ENCODE measurements at places on chromosomes 5 and 9. TPM values are rescaled to one million over a fixed set of nuclear protein-coding genes. Genes with fewer than 3 reads are reported as not detected.
A peak's percentile ranks its signal among the peaks of the same experiment; 100 is the strongest.

GRCh38 chr9:557601-558201 is 283.8 kb upstream of the DMRT1 start:
- H3K4me1 ChIP-seq = no peaks in the 10 kb centered on the region
- H3K36me3 ChIP-seq = no peaks in the 10 kb centered on the region
- no peak for DNase-seq
- no peak overlapping the region for H3K27ac ChIP-seq

DNA sequence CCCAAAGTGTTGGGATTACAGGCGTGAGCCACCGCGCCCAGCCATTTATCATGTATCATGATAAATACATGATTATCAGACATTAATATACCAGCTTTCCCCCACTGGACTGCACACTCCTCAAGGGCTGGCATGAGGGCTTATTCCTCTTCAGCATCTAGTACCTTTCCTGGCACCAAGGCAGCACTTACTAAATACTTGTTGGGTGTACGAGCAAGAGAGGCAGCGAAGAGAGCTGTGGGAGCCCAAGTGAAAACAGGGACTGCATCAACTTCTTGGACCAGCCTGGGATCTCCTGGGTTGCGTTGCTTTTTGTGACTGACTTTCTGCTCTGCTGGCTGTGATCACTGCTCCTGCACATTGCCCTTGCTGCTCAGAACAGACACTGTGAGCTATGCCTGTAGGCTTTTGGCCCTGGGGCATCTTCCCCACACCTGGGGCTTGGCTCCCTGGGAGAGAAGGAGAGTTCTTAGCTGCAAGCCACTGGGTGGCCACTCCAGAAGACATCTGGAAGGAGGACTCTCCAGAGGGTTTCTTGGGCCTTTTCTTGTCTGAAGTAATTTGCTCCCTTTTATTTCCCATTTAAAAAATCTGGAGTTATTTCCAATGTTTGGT is 224.3 kb downstream of the NR3C1 start:
- peaks cover 32% of the 10 kb centered on the region for H3K36me3 ChIP-seq
- H3K27me3 ChIP-seq = no peaks in the 10 kb centered on the region
- no peak for DNase-seq
- H3K27ac ChIP-seq = peak overlapping the region; percentile 99
- H3K4me1 ChIP-seq = peaks cover 54% of the 10 kb centered on the region

The CTNNAL1 gene
- total RNA-seq = 17.3 TPM

The IL7R gene
- 21.6 TPM for total RNA-seq

DNA sequence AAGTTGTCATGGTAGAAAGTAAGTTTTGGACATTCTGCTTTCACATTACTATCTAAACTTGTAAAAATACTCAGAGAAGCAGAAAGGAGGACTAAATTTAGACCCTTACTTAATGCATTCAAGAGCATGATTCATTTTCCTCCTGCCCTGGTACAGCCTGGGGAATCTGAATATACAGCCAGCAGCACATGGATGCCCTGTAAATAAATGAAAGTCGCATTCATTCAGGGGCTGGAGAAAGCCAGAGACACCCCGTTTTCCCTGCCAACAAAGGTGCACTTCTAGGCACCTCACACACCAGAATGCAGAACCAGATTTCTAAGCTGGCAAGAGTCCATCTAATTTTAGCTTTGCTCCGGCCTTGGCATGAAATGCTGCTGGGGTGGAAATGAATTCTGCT is 172.7 kb upstream of the KLF9 start:
- H3K27me3 ChIP-seq = peaks cover 14% of the 10 kb centered on the region
- DNase-seq = no peak
- H3K27ac ChIP-seq = no peak overlapping the region
- no peaks in the 10 kb centered on the region for H3K4me1 ChIP-seq
- H3K36me3 ChIP-seq = no peaks in the 10 kb centered on the region

DNA sequence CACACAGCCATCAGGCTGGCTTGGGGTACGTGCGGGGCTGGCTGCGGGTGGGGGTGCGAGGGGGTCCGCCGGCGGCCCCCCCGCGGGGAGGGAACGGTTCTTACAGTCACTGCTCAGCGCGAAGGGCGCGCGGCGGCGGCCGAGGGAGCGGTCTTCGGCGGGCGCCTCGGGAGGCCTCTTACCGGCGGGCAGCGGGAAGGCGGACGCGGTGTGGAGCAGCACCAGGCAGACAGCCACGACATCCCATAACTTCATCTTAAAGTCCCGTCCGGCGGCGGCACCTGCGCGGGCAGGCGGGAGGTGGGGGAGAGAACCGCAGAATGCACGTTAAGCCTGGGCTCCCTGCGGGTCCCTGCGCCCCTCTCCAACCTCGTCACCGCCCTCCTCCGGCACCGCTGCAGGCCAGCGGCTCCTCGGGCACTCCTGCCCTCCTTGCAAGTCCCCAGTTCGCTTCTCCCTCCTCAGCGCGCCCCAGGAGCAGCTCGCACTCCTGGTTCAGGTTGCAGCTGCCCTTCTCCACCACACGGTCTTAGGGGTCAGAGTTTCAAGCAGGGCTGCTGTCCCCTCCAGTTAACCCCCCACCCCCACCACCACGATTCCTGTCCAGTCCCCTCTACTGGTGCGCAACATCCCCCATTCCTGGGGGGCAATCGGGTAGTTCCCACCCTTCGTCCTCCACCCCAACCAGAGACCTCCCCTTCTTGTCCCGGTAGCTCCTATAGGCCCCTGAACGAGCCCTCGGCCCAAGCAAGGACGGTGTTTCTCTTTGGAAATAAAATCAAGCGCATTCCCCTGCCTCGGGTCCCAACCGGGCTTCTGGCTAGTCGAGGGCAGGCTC is 5.1 kb downstream of the GDNF start:
- H3K36me3 ChIP-seq = no peaks in the 10 kb centered on the region
- H3K4me3 ChIP-seq = no peak overlapping the region
- DNase-seq = no peak
- H3K4me1 ChIP-seq = peaks cover 10% of the 10 kb centered on the region

GRCh38 chr9:78697618-78698017 is 400.7 kb downstream of the PSAT1 start:
- no peaks in the 10 kb centered on the region for H3K36me3 ChIP-seq
- H3K27ac ChIP-seq = no peak overlapping the region
- peaks cover 2% of the 10 kb centered on the region for H3K27me3 ChIP-seq
- no peaks in the 10 kb centered on the region for H3K4me1 ChIP-seq
- H3K4me3 ChIP-seq = no peak overlapping the region
- no peak for DNase-seq

The PHPT1 gene
- 71.5 TPM for total RNA-seq

DNA sequence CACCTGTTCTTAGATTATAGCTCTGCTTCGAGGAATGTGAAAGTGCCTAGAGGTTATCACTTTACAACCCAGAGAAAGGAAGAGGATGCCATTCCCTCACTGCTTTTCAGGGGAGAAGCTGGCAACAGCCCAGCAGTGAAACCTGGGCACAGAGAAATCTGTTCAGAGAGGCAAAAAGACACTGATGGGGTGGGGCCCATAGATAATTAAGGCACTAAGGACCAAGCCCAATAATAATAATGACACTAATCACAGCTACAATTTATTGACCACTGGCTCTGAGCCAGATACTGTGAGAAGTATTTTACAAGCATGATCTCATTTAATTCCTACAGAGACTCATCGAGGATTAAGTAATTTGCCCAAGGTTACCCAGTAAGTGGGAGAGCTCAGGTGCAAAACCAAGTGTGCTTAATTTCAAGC is 168.3 kb downstream of the PIK3R1 start:
- H3K4me3 ChIP-seq = no peak overlapping the region
- peak overlapping the region; percentile 98 for H3K27ac ChIP-seq
- no peak for DNase-seq
- no peaks in the 10 kb centered on the region for H3K27me3 ChIP-seq
- H3K4me1 ChIP-seq = peaks cover 69% of the 10 kb centered on the region
- H3K36me3 ChIP-seq = peaks cover 14% of the 10 kb centered on the region

DNA sequence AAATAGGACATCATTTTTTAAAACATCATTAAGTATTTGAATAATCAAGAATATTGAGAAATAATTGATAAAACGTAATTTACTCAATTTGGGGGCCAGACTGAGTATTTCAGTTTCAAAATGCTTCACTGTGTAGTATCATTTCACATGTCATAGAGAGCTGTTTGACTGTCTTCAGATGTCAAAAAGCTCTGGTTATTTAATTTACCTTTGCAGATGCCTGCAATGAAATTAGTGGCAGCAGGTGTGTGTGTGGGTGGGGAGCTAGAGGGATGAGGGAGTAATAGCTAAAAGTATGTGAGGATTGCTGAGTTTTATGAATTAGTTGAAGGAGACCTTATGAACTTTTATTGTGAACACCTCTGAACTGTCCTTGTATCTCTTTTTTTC is 567.2 kb upstream of the MEF2C start:
- no peak for DNase-seq
- H3K27ac ChIP-seq = no peak overlapping the region
- no peak overlapping the region for H3K4me3 ChIP-seq
- peaks cover 3% of the 10 kb centered on the region for H3K4me1 ChIP-seq
- peaks cover 5% of the 10 kb centered on the region for H3K36me3 ChIP-seq

DNA sequence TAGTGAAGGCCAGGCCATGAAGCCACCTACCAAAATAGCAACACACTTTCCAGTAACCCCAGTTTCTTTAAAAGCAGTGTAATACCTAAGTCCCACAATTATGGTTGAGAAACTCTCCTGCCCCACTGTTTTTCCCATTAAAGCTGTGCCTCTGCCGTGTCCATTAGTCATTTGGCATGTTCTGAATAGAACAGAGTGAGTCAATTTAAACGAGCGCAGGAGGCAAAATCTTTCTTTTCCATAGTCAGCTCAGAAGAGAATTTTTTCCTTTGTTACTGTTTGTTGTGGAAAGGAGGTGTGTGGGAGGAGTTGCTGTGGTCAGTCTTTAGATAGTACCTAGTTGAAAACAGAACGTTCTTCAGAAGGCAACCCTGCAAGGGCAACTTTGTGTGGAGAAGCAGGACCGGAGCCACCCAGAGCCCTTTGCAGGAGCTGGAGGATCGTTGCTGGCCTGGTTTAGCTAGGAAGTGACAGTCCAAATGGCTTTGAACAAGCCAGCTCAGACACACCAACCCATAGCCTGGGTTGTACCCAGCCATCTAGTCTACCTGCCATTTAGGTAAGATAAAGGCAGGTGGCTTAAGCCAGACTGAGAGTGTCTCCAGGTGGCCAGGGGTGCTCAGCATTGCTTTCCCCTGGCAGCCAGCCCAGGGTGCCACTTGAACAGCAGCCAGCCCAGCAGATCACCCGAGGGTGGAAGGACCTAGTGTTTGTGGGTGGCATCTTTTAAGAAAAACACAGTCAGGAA is 30.4 kb downstream of the GADD45G start:
- DNase-seq = no peak
- no peak overlapping the region for H3K4me3 ChIP-seq
- peaks cover 4% of the 10 kb centered on the region for H3K27me3 ChIP-seq
- peak overlapping the region; percentile 28 for H3K27ac ChIP-seq
- H3K36me3 ChIP-seq = no peaks in the 10 kb centered on the region

GRCh38 chr9:92790542-92791527 is 26.2 kb upstream of the BICD2 start:
- no peak overlapping the region for H3K4me3 ChIP-seq
- DNase-seq = peak; percentile 77
- H3K36me3 ChIP-seq = peaks cover 10% of the 10 kb centered on the region
- peaks cover 9% of the 10 kb centered on the region for H3K4me1 ChIP-seq
- peaks cover 10% of the 10 kb centered on the region for H3K27me3 ChIP-seq

The C5orf58 gene
- not detected for total RNA-seq

GRCh38 chr5:132427281-132428146 is 58.0 kb downstream of the SLC22A5 start:
- peaks cover 100% of the 10 kb centered on the region for H3K4me1 ChIP-seq
- peak; percentile 83 for DNase-seq
- H3K27ac ChIP-seq = peak overlapping the region; percentile 100
- no peaks in the 10 kb centered on the region for H3K27me3 ChIP-seq

The CMYA5 gene
- total RNA-seq = 0.64 TPM

The FOXI1 gene
- 0.64 TPM for total RNA-seq

DNA sequence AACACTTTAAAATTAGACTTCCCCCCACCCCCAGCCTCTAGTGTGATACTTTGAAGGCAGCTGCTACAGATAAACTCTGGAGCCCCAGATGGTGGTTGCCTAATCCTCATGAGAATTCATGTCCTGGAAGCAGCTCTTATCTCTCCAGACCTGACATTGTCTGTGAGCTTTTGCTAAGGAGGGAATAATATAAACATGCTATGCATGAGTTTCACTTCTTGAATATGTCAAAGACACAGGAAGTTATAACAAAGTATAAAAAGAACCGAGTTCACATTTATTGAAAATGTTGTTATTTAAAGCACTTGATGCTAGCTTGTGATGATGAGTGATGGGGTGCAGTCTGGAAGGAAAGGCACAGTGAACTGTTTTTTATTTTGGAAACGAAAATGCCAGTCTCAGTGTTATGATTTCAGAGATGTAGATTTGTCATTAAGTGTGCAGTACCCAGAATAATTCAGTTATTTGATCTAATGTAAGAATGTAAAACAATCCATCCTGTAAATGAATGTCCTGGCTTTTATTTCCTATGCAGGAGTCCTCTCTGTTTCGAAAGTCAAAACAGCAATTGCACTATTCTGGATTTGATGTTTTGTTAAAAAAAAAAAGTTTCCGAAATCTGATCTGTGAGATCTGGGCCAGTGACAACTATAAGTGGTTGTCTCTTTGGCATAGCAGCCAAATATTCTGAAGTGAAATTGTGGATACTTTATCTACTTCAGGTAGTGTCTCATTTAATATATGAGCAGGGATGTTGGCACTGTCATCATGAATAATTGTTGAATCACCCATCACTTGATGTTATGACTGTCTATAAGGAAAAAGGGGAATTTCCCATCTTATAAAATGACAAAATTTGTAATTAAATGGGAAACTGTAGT is 77.0 kb downstream of the ZCCHC7 start:
- peak overlapping the region; percentile 30 for H3K27ac ChIP-seq
- H3K36me3 ChIP-seq = peaks cover 8% of the 10 kb centered on the region
- peak overlapping the region; percentile 1 for H3K4me3 ChIP-seq
- DNase-seq = no peak
- no peaks in the 10 kb centered on the region for H3K27me3 ChIP-seq

- peaks cover 5% of the 10 kb centered on the region for H3K36me3 ChIP-seq
- peaks cover 34% of the 10 kb centered on the region for H3K27me3 ChIP-seq
- no peaks in the 10 kb centered on the region for H3K4me1 ChIP-seq
- H3K4me3 ChIP-seq = no peak overlapping the region
- DNase-seq = no peak
These were observed 92.6 kb downstream of the TENT4A start for GRCh38 chr5:6805841-6806240.

- H3K27ac ChIP-seq = no peak overlapping the region
- no peaks in the 10 kb centered on the region for H3K36me3 ChIP-seq
- H3K4me3 ChIP-seq = no peak overlapping the region
- peaks cover 11% of the 10 kb centered on the region for H3K27me3 ChIP-seq
- DNase-seq = no peak
These were observed 9.1 kb downstream of the FBP2 start for GRCh38 chr9:94584555-94584954.

GRCh38 chr5:179610903-179611265 is 12.6 kb downstream of the HNRNPH1 start:
- H3K4me1 ChIP-seq = peaks cover 43% of the 10 kb centered on the region
- no peak overlapping the region for H3K27ac ChIP-seq
- no peaks in the 10 kb centered on the region for H3K27me3 ChIP-seq
- no peak overlapping the region for H3K4me3 ChIP-seq

- no peaks in the 10 kb centered on the region for H3K36me3 ChIP-seq
- no peak overlapping the region for H3K4me3 ChIP-seq
- H3K27ac ChIP-seq = no peak overlapping the region
- peaks cover 4% of the 10 kb centered on the region for H3K4me1 ChIP-seq
- DNase-seq = no peak
These were observed 69.0 kb downstream of the SPRY4 start for GRCh38 chr5:142255831-142256230.

- no peaks in the 10 kb centered on the region for H3K27me3 ChIP-seq
- H3K27ac ChIP-seq = no peak overlapping the region
- no peaks in the 10 kb centered on the region for H3K4me1 ChIP-seq
- H3K36me3 ChIP-seq = no peaks in the 10 kb centered on the region
These were observed 212.7 kb upstream of the SMC2 start for GRCh38 chr9:103881419-103881818.

Measured in natural killer cell treated with Interleukin-12 subunit alpha and Interleukin-12 subunit beta and Interleukin-15 and Interleukin-18, amount 100 ng/mL, for 72 hours (primary cell).